ENCODE measurements at places on chromosomes 6 and 20. TPM values are rescaled to one million over a fixed set of nuclear protein-coding genes. Genes with fewer than 3 reads are reported as not detected.

Gene DSN1
- total RNA-seq: 22.6 TPM

DNA sequence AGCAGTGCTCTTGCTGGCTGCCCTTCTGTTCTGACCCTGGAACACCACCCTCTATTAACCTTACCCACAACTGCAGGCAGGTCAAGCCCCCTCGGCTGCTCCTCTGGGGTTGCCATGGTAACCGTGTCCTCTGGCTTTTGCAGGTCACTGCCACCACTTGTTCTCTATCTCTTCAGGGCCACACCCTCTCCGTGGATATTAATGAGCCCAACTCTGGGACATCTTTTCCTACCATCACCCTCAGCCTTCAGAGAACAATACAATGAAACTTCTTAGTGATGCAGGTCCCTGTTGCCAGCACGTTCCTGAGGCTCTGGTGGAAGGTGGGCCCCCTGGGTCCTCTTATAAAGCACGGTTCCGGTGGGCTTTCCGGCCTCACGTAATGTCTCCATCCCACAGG, 30.8 kb upstream of the MICB start:
- no peak for DNase-seq

DNA sequence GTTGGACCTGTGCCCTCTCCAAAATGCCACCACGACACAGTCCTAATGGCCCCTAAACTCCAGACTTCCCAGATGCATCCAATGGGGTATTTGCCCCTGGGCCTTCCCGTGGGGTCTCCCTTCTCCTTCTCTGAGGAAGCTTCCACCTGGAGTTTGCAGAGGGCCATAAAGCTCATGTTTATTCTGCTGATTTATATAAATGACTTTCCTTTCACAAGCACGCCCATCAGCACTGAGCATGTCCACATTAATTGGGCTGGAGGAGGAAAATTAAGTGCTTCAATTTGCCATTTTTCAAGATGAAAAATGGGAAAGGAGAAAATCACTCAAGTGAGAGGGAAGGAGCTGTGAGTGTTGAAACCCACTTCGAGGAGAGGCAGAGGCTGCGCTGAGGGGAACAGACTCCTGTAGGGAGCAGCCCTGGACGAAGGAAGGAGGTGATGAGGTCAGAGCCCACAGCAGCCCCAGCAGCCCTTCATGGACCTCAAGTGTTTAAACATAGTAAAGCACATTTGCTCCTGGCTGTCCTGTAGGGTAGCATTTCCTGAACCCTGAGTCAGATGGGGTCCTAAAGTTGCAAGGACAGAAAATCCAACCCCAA, 434.9 kb upstream of the SULF2 start:
- DNase-seq: no peak

GRCh38 chr20:826695-827323, 6.7 kb upstream of the FAM110A start:
- no peak for DNase-seq
